Stimulated activated CD8-positive, alpha-beta memory T cell treated with anti-CD3 and anti-CD28 coated beads, Interleukin-15, amount 100 ng/mL, for 24 hours (primary cell): ENCODE measurements at places on chromosomes 1 and 21.

- DNase-seq = no peak
Measured at GRCh38 chr21:41061701-41062100, 106.3 kb upstream of the BACE2 start.

DNA sequence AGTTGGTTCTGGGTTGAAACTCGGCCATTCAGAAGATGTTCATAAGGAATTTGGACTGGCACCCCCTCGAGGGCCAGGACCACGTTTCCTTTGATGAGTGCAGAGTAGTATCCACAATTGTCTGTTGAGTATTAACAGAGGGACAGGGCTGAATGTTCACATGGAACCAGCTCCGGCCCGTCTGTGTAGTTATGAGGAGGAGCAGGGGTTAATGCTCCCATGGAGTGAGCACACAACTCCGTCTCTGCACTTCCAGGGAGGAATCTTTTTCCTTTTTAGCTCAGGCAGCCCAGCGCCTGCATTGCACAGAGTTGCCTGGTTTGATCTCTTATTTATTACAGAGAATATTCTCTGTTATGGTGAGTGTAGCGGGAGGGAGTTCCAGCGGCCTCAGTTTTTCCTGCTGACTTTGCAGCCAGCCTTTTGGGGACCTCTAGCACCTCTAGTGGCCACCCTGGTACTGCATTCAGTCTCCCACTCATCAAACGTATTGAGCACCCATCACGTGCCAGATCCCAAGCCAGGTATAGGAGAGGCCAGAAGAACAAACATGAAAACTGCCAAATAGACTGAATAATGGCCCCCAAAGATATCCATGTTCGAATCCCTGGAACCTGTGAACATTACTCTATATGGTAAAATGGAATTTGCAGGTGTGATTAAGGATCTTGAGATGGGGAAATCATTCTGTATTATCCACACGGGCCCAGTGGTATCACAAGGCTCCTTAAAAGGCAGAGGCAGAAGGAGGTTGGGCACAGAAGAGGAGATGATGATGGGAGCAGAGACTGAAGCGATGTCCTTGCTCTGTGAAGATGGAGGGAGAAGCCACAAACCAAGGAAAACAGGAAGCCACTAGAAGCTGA lies 167.7 kb upstream of the CSF3R start:
- DNase-seq = peak; percentile 38

- no peak for DNase-seq
Measured at GRCh38 chr1:27405074-27405473, 12.7 kb downstream of the GPR3 start.

DNA sequence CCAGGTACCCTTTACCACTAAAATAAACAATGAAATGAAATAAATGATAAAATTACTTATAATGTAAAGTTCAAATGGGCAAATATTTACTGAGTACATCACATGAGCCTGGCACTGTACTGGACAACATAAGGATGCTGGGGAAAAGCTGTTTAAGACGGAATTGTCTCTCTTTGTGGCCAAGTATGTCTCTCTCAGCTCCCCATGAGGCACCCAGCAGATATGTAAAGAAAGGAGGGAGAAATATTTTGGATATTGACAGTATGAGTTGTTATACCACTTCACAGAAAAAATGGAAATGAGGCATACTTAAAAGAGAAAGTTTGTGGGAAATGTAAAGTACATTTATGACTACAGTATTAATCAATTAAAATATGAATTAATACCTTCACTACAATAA lies 1.0 kb upstream of the TNFSF4 start:
- no peak for DNase-seq

- no peak for DNase-seq
Measured at GRCh38 chr1:20932437-20932977, 145.4 kb upstream of the HP1BP3 start.
